GM04504 (cell line): ENCODE measurements at places on chromosomes 1 and 21.
A peak's percentile ranks its signal among the peaks of the same experiment; 100 is the strongest.

DNA sequence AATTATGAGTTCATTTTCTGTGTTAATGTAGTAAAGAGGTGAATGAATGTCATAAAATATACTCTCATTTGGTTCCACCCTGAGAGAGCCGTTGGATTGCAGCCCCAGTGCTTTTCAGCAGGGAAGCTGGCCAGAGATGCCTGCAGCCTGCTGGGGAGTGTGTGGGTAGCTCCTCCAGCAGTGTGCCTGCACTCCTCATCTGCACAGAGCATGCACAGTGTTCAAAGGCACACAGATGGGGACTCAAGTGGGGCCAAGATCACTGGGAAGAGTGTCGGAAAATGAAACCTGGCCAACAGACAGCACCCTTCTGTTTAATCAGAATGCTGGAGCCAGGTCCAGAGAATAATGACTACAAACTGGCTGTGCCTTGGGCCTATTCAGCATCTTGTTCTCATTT lies 206.8 kb downstream of the ST6GALNAC3 start:
- no peak for DNase-seq

DNA sequence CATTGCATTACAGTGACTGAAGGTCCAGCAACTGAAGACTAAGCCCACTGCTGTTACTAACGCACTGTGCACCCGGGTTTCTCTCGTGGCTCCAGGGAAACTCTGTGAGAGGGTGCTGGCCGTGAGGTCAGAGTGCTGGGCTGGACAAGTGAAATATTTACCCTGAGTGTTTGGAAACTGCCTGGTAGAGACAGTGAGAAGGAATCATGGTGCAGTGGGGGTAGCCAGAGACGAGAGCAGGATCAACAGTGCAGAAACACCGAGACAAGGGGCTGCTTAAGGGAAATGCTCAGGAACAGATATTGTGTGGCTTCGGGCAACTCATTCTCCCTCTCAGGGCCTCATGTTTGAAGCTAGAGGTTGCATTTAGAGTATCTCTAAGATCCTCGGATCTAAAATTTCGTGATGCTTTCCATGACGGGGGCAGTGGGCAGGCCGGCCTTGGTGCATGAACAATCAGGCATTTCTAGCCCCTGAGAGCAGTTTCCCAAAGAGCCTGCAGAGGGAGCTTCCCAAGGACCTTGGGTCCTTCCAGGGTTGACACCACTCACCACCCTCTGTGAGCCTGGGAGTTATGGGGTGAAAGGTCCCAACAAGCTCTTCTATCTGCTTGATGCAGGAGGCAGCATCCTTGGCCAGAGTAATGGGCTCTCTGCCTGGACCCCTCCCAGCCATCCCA lies 9.7 kb downstream of the CD2 start:
- no peak for DNase-seq

DNA sequence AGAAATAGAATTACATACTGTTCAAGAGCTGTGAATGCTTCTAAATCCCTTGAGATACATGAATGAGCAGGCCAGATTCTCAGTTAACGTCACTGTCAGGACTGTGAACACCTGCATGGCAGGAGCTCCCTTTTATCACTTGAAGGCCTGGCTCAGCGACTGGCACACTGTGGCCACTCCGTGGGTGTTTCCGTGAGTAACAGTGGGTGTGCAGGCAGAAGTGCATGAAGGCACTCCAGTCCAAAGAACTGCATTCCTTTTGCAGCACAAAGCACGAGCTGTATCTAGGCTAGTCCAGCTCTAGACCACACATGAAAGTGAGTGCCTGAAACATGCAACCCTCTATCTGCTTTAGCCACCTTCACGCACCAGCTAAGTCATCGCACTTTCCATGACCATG lies 9.6 kb upstream of the SIM2 start:
- DNase-seq: no peak

DNA sequence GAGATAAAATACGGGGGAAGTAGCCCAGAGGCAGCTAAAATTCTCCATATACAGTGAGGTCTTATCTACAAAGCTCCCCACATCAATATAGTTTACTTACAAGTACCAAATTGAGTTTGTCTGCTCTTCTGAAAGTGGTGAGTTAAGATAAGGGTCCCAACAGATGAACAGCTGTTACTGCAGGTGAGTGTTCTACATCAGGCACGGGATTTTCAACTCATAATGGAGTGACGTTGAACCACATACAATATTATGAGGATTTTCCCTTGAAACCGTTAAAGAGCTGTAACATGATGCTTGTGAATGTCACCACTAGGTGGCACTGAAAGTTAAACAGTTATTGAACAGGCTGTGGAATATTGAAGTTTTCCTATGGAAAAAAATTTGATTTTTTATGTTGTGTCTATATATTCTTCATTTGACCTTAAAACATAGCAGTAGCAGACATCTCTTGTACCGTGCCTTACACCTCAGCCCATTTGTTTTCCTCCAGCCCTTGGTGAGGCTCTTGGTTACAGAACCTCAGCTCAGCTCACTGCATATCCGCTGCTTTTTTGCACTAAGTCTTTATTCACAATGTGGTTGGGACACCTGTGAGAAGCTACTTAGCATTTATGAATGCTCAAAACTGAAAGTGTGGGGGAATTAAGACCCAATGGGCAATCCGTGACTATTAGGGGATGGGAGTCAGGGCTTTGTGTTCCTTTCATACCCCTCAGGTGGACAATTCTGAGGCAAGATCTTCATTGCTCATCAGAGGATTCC lies 23.2 kb downstream of the CD1D start:
- DNase-seq: peak; percentile 20

DNA sequence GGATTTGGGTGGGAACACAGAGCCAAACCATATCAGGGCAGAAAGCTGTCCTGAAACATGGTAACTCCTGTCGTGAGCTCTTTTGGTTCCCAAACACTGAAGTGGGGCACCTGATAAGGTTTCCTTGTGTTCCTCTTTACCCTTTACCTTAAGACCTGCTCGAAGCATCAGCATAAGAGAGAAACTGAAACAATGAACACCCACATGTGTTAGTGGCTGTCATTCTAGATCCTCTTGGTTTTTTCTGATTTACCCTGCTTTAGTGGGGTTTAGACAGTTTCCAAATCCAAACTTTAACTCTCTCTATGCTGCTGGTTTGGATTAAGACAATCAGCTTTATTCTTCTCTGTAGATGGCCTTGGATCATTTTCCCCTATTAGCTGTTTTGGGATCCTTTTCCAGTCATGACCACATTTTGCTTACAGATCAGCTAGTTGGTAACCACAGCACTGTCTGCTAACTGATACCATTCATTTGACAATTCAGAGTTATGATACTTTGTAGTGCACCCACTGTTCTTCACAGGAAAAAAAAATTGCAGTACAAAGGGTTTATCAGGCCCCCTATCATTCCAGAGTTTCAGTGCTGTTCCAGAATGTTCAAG lies 975 bp upstream of the MNDA start:
- no peak for DNase-seq

- DNase-seq: no peak
These were observed 639.2 kb upstream of the CXADR start for GRCh38 chr21:16873596-16873995.

- DNase-seq: no peak
These were observed 5.3 kb upstream of the OLFM3 start for GRCh38 chr1:102002057-102002456.

- DNase-seq: no peak
These were observed 6.6 kb upstream of the LRRC3 start for GRCh38 chr21:44448651-44449131.

DNA sequence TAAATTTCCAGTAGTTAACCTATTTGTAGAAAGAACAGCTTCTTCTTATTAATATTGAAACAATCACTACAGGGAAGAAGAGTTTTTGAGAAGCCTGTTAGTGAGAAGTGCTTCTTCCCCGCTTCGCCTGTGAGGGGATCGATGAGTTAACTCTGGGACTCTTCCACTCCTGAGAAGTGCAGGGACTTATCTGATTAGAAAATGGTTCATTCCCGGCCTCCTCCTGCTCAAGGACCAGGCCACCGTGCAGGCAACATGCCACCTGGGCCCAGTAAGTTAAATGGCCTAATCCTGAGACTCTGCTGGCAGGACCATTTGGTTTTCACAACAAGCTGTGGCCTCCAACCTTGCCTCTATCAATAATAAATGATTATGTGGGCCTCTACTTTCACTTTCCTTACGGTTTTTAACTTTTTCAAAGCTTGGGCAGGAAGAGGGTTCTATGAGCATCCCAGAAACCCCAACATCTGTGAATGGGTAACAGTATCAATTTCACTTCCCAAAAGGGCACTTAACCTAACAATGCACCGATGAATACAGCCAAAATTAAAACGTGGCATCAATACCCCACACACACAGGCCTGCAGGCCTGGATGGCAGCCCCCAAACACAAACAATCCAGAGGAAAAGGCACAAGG lies 33.1 kb downstream of the SIPA1L2 start:
- no peak for DNase-seq

GRCh38 chr21:33042812-33043211 lies 17.1 kb downstream of the OLIG2 start:
- peak; percentile 80 for DNase-seq

GRCh38 chr1:54327386-54328065 lies 78.7 kb downstream of the SSBP3 start:
- no peak for DNase-seq

DNA sequence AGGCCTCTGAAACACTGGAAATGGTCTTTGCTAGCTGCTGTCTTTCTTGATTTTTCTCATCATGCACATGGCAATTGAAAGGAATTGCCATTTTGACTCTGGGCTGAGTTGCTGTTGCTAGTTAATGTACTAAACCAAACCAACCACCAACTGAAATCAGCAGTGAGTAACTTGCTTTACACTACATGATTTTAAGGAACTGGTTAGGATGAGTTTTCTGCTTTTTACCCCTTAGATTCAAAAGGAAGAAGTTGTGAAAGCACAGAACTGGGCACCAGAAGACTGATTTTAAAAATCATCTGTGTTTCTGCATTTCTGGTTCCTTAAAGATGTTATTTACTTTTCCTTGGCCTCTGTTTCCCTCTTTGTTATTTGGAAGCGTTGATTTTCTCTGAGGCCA lies 361.9 kb downstream of the HLX start:
- no peak for DNase-seq

- DNase-seq: no peak
These were observed 9.6 kb upstream of the C8B start for GRCh38 chr1:56975446-56975845.

DNA sequence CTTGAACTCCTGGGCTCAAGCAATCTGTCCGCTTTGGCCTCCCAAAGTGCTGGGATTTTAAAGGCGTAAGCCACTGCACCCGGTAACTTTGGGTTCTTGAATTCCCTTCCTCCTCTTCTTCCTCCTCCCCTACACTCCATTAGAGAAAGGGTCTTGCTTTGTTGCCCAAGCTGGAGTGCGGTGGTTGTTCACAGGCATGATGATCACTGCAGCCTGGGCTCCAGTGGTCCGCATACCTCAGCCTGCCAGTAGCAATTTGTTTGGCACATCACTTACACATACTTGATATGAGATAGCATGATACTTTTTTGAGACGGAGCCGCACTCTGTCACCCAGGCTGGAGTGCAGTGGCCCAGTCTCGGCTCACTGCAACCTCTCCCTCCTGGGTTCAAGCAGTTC lies 2.2 kb downstream of the DEGS1 start:
- no peak for DNase-seq

GRCh38 chr1:174572771-174573170 lies 125.0 kb downstream of the GPR52 start:
- no peak for DNase-seq

- peak; percentile 88 for DNase-seq
These were observed 45.6 kb upstream of the CSF1 start for GRCh38 chr1:109864930-109865612.

DNA sequence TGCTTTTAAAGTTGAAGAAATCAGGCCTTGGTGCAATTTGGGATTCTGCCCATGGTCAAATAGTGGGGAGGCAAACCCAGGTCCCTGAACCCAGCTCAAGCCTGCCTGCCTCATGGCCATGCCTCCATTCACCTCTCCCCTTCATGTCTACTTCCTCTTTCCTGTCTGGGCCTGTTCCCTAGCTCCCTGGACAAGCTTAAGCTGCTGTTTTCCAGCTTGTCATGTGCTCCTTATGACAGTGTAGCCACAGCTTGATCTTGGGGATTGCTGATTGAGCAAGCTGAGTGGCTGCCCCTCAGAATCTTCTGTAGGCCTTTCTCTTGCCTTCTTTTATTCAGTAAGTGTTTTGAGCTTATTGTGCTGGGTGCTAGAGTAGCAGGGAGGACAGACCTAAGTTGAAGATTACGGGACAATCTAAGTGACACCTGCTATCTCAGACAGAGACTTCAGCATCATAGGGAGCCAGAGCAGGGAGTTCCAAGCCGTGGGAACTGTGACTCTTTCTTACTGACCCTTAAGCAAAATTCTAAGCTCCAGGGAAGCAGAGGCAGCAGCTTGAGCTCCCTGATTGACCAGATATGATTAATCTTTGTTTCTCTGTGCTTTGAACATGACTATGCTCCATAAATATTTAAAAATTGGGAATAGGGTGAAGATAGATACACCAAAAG lies 520 bp upstream of the MR1 start:
- DNase-seq: no peak

DNA sequence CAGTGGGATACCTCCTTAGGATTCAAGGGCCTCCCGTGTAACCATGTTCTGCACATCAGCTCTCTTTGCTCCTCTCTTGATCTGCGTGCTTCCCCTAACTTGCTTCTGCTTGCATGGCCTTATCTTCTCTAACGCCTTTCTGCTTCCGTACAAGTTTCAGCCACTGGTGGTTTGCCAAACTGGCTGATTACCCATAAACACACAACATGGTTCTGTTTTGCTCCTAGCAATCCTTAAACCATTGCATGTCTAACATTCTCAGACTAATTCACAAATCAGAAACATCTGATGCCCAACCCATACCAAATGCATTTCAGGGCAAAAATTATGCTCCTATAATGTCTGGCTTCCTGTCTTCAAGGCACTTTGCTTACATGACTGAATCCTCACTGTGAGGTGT lies 166.4 kb downstream of the PBX1 start:
- no peak for DNase-seq

DNA sequence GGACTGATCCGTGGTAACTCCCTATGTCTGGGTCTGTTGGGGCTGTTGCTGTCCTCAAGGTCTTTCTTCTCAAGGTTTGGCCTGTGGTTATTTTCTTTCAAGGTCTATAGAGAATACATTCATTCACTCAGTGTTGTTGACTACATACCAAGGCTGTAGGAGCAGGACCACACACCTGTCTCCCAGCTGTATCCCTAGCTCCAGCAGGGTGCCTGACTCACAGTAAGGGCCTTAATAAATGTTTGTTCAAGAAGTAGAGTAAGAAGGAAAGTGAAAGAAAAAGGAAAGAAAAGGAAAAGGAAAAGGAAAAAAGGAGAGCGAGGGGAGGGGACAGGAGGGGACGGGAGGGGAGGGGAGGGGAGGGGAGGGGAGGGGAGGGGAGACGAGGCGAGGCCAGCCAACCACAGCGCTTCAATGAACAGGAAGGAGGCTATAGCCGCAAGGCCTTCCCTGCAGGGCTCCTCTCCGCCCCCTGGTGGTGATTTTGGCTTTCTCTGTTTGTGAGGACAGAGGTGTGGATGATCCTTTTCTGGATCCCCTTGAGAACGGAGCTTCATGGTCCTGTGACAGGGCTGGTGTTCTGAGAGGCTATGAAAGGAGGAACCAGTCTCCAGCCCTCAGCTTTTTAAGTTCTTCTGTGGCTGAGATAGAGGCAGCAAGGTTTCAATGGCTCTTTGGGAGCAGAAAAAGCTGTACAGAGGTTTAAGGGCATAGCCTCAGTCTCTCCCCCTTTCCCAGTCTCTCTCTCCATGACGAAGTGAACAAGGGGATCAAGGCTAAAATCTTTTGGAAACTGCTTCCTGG lies 30.6 kb upstream of the LCE5A start:
- DNase-seq: no peak
